ENCODE measurements at places on chromosomes 6 and 20.

DNA sequence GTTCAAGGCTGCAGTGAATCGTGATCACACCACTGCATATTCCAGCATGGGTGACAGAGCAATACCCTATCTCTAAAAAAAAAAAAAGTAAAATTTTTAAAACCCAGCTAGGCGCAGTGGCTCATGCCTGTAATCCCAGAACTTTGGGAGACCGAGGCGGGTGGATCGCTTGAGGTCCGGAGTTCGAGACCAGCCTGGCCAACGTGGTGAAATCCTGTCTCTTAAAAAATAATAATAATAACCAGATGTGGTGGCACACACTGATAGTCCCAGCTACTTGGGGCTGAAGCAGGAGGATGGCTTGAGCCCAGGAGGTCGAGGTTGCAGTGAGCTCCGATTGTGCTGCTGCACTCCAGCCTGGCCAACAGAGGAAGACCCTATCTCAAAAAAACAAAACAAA is 13.5 kb downstream of the MTG2 start:
- H3K27ac ChIP-seq, result no peak overlapping the region
- H3K4me3 ChIP-seq, result no peak overlapping the region
- no peaks in the 10 kb centered on the region for H3K27me3 ChIP-seq

DNA sequence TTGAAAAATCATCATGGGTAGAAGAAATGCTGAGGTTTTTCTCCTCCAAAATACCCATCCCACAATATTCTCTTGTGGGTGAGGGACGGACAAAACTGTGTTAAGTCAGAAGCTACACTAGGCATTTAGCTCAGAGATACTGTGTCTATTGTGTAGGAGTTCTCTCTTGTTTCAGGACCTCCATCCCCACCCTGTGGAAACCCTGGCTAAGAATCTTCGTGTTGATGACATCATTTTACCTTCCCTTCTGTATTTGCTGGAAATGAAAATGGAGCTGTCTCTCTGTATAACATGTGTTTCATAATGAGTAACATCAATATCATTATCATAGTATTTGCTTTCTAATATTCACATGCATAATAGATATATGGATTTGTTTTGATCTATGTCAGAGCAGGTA is 1193.0 kb upstream of the CITED2 start:
- no peaks in the 10 kb centered on the region for H3K4me1 ChIP-seq
- H3K27me3 ChIP-seq, result peaks cover 1% of the 10 kb centered on the region
- no peak for DNase-seq
- H3K4me3 ChIP-seq, result no peak overlapping the region
- H3K27ac ChIP-seq, result no peak overlapping the region

GRCh38 chr6:161557333-161558107 is 283.7 kb upstream of the AGPAT4 start:
- no peak for DNase-seq
- H3K27ac ChIP-seq, result no peak overlapping the region
- no peaks in the 10 kb centered on the region for H3K27me3 ChIP-seq
- no peak overlapping the region for H3K4me3 ChIP-seq
- H3K36me3 ChIP-seq, result peaks cover 4% of the 10 kb centered on the region

DNA sequence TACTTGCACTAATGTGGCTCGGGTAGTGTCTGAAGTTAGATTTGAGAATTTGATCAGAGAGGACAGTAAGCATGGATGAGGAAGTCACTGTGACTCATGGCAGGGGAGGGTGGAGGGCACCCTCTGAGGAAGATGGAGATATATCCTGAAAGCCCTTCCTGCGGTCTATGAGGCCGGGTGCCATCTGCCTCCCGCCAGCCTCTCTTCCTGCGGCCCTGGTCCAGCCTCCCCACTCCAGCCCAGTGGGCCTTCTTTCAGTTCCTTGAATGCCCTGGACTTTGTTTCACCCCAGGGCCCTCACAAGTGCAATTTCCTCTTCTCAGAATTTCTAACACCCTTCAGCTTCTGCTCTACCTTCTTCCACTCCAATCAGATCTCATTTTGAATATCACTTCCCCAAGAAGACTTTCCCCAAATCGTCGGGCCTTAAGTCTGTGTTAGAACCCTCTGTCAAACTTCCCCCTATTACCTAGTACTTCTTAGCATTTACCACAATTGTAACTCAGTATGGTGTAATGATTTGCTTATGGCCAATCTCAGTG is 20.2 kb upstream of the TNFAIP3 start:
- H3K4me1 ChIP-seq, result no peaks in the 10 kb centered on the region
- DNase-seq, result no peak
- H3K27me3 ChIP-seq, result no peaks in the 10 kb centered on the region
- no peak overlapping the region for H3K27ac ChIP-seq
- H3K36me3 ChIP-seq, result peaks cover 8% of the 10 kb centered on the region

- peaks cover 15% of the 10 kb centered on the region for H3K36me3 ChIP-seq
- H3K27me3 ChIP-seq, result no peaks in the 10 kb centered on the region
- peaks cover 12% of the 10 kb centered on the region for H3K4me1 ChIP-seq
- no peak overlapping the region for H3K4me3 ChIP-seq
Measured at GRCh38 chr6:36075656-36076055, 48.0 kb downstream of the MAPK14 start.

GRCh38 chr6:139198529-139199288 is 63.8 kb downstream of the HECA start:
- no peaks in the 10 kb centered on the region for H3K27me3 ChIP-seq
- H3K27ac ChIP-seq, result no peak overlapping the region
- no peak for DNase-seq
- H3K4me3 ChIP-seq, result no peak overlapping the region

DNA sequence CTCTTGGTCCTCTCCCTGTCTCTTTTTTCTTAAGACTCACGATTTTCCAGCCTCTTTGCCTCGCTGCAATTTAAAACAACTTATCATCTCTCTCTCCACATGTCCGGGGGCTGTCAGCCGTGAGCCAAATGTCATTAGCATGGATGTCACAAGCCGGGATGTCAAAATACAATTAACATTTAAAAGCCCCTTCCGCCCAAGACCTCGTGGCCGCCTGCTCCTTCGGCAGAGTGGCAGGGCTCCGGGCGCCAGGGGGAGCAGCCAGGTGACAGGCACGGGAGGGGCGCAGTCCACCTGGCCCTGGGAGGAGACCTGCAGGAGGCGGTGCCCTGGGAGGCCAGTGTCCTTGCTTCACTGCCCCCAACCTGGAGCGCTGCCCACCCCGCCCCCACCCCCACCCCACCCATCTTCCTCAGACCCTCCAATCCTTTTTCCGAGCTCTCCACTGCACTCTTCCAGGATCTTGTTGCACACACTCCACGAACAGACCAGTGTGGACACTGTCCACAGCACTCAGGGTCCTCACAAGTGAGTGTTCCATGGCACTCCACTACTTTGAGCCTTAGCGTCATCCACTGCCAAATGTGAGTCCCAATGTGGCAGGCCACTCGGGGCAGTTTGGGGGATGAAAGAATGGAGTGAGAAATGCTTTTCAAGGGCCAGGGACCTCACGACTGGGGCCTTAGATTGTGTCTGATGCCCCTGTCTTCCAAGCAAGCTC is 5.6 kb upstream of the GRM4 start:
- peaks cover 15% of the 10 kb centered on the region for H3K4me1 ChIP-seq
- H3K27me3 ChIP-seq, result peaks cover 31% of the 10 kb centered on the region
- DNase-seq, result no peak
- no peaks in the 10 kb centered on the region for H3K36me3 ChIP-seq
- H3K4me3 ChIP-seq, result no peak overlapping the region
- H3K27ac ChIP-seq, result no peak overlapping the region

DNA sequence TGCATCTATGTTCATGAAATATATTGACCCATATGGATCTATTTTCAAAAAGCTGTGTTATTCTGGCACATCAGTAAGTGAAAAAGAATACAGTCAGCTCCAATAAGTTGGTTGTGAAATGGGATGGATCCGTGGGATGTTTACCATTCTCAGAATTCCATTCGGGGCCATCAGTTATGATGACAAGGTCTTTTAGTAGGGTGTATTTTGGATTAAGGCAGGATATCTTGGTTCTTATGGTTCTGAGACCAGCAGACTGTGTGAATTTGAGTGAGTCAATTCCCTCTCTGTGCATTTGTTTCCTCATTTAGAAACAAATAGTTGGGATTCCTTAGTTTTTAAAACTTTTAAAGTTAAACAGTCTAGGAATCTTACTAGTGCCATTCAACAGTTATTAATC is 287.4 kb downstream of the CD109 start:
- no peak for DNase-seq
- H3K4me1 ChIP-seq, result no peaks in the 10 kb centered on the region
- no peaks in the 10 kb centered on the region for H3K36me3 ChIP-seq
- peaks cover 2% of the 10 kb centered on the region for H3K27me3 ChIP-seq
- H3K27ac ChIP-seq, result no peak overlapping the region

GRCh38 chr6:167791091-167791779 is 35.5 kb upstream of the AFDN start:
- no peaks in the 10 kb centered on the region for H3K36me3 ChIP-seq
- H3K27ac ChIP-seq, result no peak overlapping the region
- no peak overlapping the region for H3K4me3 ChIP-seq
- no peak for DNase-seq
- peaks cover 56% of the 10 kb centered on the region for H3K27me3 ChIP-seq

DNA sequence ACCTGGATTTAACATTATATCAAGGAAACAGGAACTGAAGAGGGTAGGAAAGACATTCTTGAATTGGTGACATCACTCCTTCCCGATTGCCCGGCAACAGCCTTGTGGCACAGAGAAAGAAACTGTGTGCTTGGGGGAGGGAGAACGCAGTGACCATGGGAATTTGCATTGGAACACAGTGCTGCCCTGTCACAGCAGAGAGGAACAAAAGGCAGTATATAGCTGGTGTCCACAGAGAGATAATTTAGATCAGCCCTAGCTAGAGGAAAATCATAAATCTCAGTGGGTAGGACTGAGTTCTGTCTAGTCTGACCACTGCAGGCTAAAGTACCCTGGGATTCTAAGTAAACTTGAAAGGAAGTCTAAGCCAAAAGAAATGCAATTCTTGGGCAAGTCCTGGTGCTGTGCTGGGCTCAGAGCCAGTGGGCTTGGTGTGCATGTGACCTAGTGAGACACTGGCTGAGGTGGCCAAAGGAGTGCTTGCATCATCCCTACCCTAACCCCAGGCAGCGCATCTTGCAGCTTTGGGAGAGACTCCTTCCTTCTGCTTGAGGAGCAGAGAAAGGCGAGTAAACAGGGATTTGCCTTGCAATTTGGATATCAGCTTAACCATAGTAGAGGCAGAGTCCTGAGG is 697.6 kb downstream of the HACE1 start:
- H3K4me1 ChIP-seq, result no peaks in the 10 kb centered on the region
- no peaks in the 10 kb centered on the region for H3K27me3 ChIP-seq
- no peak overlapping the region for H3K4me3 ChIP-seq
- no peak for DNase-seq
- H3K36me3 ChIP-seq, result no peaks in the 10 kb centered on the region

DNA sequence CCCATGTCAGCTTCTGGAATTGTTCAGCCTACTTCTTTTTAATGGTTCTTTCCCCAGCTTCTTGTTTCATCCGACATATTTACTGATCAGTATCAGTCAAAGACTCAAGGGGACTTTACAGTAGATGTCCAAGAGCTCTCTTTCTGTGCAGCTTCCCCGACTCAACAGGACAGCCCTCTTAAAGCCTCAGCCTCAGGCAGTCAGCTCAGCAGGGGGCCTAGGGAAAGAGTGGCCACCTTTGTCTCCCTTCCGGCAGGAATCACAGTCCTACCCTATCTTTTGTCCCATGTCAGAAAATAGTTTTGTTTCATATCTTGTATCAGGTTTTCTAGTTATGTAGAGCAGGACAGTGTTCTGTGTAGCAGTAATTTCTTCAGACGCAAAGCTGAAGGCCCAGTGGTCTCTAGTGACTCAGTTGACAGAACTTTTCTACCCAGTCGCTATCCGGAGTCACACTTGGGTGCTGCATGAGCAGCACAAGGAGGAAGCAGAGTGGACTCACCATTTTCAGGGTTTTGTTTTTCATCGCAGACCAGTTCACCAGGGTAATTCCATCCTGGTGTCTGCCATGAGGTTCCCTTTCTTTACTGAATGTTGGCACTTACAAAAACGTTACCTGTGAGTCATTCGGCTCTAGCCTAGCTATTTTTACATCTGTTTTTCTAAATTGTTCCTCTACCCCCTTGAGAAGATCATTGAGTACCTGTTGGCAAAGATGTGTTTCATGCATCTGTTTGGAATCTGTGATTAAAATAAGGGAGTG is 47.7 kb downstream of the SPATA2 start:
- H3K4me3 ChIP-seq, result no peak overlapping the region
- no peak for DNase-seq
- H3K4me1 ChIP-seq, result peaks cover 7% of the 10 kb centered on the region
- H3K36me3 ChIP-seq, result peaks cover 4% of the 10 kb centered on the region

DNA sequence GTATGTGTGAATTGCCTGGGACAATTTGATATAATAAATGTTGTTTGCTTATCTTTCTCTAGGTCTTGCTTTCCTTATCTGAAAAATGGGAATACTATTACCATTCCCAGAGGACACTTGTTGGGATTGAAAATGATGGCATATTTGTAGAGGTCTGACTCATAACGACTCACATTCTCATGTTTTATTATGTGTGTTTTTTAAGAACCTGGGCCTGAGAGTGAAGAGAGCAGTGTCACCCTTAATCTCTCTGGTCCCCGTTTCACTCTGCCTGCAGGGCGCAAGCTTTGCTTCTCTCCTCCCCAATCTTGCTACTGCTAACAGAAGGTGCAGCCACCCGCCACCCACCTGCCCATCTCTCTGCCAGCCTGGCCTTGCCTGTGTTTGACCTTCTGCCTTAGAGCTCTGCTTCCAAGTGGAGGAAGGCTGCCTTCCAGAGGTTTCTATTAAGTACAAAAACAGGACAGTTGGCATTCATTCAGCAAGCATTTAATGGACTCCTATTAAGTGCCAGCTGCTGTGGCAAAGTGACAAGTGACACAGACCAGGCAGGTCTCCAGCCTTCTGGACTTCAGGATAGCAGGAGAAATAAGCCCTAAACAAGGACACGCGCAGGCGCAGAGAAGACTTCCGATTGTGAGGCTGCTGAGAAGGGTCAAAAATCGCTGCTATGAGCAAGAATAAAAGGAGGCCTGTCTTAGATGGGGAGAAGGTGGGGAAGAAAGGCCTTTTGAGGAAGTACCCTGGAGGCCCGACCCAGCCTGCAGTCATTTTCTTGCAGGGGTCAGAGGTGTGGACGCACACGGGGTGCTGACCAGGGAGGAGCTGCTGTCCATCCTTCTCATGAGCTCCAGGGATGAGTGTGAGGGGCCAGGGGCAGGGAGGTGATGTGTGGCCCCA is 112.5 kb downstream of the JPH2 start:
- no peak overlapping the region for H3K4me3 ChIP-seq
- no peaks in the 10 kb centered on the region for H3K27me3 ChIP-seq
- peaks cover 73% of the 10 kb centered on the region for H3K4me1 ChIP-seq

DNA sequence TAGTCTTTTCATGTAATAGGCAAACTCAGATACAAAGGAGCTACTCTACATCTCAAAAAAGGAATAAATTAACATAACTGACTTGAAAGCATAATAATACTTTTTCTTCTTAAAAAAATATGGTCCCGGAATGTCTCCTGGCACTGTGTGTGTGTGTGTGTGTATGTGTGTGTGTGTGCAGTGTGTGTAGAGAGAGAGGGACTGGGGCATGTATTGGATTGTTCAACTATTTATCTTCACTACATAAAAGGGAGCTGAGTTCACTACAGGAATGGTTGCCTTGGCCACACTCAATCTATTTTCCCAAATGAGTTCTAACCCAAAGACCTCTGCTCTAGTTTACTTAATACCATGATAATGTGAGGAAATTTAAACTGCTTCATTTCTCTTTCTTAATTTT is 51.1 kb downstream of the B3GAT2 start:
- H3K36me3 ChIP-seq, result no peaks in the 10 kb centered on the region
- no peaks in the 10 kb centered on the region for H3K4me1 ChIP-seq
- no peak overlapping the region for H3K4me3 ChIP-seq
- DNase-seq, result no peak
- peaks cover 33% of the 10 kb centered on the region for H3K27me3 ChIP-seq
